ENCODE measurements at places on chromosomes 2 and 18. TPM values are rescaled to one million over a fixed set of nuclear protein-coding genes. Genes with fewer than 3 reads are reported as not detected.

DNA sequence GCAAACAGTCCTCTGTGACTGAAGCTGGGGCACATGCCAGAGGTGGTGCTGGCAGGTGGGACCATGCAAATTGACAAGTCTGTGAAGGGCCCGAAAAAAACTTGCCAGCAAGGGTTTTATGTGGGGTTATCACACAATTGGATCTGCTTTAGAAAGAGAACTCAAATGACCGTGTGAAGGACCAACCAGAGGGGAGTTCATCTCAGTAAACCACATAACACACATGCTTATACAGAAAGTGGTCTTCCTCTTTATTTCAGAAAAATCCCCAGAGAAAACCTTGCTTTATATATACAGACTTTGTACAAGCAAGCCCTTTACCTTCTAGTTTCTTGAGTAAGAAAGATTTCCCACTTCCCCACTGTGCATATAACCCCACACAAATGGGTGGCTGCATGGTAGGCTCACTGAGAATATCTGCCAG, 46.7 kb downstream of the KIDINS220 start:
- no peak overlapping the region for H3K4me3 ChIP-seq
- no peak overlapping the region for H3K27ac ChIP-seq
- H3K27me3 ChIP-seq = no peaks in the 10 kb centered on the region
- no peaks in the 10 kb centered on the region for H3K4me1 ChIP-seq

DNA sequence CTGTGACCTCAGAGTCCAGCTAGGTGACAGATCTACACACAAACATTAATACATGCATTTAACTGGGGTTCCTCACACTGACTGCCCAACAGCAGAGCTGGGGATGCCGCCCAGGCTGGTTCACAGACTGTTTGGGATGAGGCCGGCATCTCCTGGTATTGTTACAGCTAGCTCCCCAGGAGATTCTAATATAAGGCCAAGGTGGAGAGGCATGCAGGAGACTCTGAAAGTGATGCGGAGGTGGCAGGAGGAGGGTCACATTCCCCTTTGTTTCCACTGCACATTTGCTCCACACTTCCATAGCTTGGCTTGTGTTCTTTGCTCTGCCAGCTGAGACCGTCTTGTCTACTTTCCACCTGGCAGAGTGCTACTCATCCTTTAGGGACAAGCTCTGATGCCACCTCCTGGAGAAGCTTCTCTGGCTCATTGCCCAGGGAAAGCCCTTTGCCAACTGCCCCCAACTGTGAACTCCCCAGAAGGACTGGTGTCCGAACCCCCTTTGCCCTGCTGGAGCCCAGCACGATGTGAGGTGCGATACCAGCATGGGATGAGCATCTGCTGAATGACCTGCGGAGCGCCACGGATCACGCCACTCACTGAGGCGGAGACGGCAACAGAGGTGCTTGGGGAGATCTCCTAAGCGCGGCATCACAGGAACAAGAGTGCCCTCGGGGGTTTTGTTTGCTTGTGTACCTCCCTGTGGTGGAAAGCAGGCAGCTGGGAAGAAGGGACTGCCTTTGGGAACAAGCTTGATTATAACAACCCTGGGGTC, 88.8 kb downstream of the UXS1 start:
- no peak for DNase-seq
- H3K36me3 ChIP-seq = peaks cover 4% of the 10 kb centered on the region
- no peak overlapping the region for H3K4me3 ChIP-seq
- no peak overlapping the region for H3K27ac ChIP-seq
- no peaks in the 10 kb centered on the region for H3K4me1 ChIP-seq

- H3K4me3 ChIP-seq = no peak overlapping the region
- H3K27ac ChIP-seq = no peak overlapping the region
- no peaks in the 10 kb centered on the region for H3K4me1 ChIP-seq
- H3K36me3 ChIP-seq = peaks cover 10% of the 10 kb centered on the region
- DNase-seq = no peak
Observed at GRCh38 chr2:241072151-241072550, 29.9 kb downstream of the MTERF4 start.

- H3K4me1 ChIP-seq = peaks cover 7% of the 10 kb centered on the region
- peak within 1 kb of the TSS; percentile 68 for H3K4me3 ChIP-seq
- peaks cover 9% of the 10 kb centered on the region for H3K36me3 ChIP-seq
- peak within 1 kb of the TSS; percentile 65 for H3K27ac ChIP-seq
- peak; percentile 95 for DNase-seq
- no peaks in the 10 kb centered on the region for H3K27me3 ChIP-seq
Observed at GRCh38 chr2:241701399-241702154, at the start of gene ING5. TSS of gene ING5 (plus strand) at chr2:241702039. CDS start at chr2:241702066, 27 bp downstream.

- H3K27ac ChIP-seq = no peak overlapping the region
- H3K4me1 ChIP-seq = no peaks in the 10 kb centered on the region
- H3K27me3 ChIP-seq = no peaks in the 10 kb centered on the region
- H3K36me3 ChIP-seq = no peaks in the 10 kb centered on the region
- H3K4me3 ChIP-seq = no peak overlapping the region
Observed at GRCh38 chr2:68693951-68694350, 40.7 kb upstream of the ARHGAP25 start.

GRCh38 chr2:233060980-233061590, 943 bp downstream of the INPP5D start:
- H3K27me3 ChIP-seq = no peaks in the 10 kb centered on the region
- peaks cover 6% of the 10 kb centered on the region for H3K36me3 ChIP-seq
- H3K27ac ChIP-seq = peak overlapping the region; percentile 80
- no peak for DNase-seq
- H3K4me1 ChIP-seq = peaks cover 47% of the 10 kb centered on the region

DNA sequence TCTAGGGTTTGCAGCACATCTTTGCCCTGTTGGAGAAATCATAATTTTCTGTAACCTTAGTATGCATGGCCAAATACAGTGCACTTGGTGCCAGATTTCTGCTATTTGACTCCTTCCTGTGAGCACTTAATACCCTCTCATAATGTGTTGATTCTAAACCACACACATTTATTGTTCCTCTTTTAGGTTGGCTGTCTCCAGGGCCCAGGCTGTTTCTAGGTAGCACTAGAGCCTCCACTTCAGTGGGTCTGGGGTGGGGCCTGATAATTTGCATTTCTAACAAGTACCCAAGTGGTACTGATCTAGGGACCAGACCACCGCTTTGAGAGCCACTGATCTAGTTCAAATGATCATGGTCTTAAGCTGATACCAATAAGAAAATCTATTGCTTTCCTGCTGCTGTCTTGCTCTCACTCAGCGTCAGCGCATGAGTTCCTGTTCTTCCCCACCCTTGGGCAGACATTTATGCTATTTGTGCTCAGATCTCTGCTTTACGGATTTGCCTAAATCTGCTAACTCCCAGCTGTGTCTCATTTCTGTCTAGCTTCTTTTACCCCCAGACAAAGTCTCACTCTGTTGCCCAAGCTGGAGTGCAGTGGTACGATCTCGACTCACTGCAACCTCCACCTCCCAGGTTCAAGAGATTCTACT, 7.4 kb downstream of the PTRHD1 start:
- no peaks in the 10 kb centered on the region for H3K36me3 ChIP-seq
- H3K4me1 ChIP-seq = no peaks in the 10 kb centered on the region
- no peak for DNase-seq
- no peak overlapping the region for H3K27ac ChIP-seq

The B3GNT7 gene
- total RNA-seq = 0.16 TPM

The AMMECR1L gene
- 24.0 TPM for total RNA-seq

The STARD6 gene
- 0.46 TPM for total RNA-seq

The CAVIN2 gene
- not detected for total RNA-seq

All from CD8-positive, alpha-beta memory T cell (primary cell).